ENCODE measurements at places on chromosomes 3 and 15.

DNA sequence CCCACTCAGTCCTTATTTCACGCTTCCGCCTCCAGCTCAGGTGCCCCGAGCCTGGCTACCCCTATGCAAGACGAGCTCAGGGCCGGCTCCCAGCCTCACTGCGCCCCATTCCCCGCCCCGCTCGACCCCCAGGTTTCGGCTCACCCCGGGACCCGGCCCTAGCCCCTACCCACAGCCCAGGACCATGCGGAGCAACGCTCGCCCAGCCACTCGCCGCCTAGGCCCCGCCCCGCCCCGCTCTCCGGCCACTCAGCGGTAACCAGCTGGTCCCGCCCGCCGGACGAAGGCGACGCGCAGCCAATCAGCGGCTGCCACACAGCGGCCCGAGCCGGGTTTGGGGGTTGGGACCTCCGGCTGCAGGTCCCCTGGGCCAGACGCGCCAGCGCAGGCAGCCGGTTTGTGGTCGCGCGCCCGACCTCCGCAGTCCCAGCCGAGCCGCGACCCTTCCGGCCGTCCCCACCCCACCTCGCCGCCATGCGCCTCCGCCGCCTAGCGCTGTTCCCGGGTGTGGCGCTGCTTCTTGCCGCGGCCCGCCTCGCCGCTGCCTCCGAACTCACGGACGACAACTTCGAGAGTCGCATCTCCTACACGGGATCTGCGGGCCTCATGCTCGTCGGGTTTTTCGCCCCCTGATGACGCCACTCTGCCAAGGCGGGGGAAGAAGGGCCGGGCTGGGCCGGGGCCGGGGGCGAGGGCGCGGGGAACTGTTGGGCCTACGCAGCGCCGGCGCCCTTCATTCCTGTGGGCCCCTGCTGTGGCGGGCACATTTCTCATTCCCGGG lies at the start of gene CATSPER2:
TSS of gene CATSPER2 (minus strand) at position 196 of the 781 bp plus-strand sequence. CDS start 783 bp downstream, outside the sequence.
- DNase-seq, result no peak

GRCh38 chr3:158548691-158549090 lies 22.3 kb upstream of the MLF1 start:
- no peak for DNase-seq

GRCh38 chr15:76135516-76135915 lies 75.7 kb downstream of the TMEM266 start:
- DNase-seq, result peak; percentile 23

- DNase-seq, result no peak
Measured at GRCh38 chr3:131775650-131776049, 259.2 kb downstream of the CPNE4 start.

GRCh38 chr15:68258692-68259091 lies 18.9 kb upstream of the FEM1B start:
- no peak for DNase-seq

Measured in activated CD4-positive, alpha-beta T cell treated with anti-CD3 and anti-CD28 coated beads, Interleukin-10, Interleukin-2, amounts not matched to agents 100 ng/mL and 50 ng/mL, durations not matched to agents 16 hours and 8 hours (primary cell).